Bone marrow (tissue), 2 donors: ENCODE measurements at places on chromosomes 7 and 10.

- no peak for DNase-seq
Observed at GRCh38 chr7:73828972-73829371, 1.8 kb upstream of the CLDN4 start.

- DNase-seq, result peak; percentile 32
Observed at GRCh38 chr10:12579954-12580858, 230.9 kb downstream of the CAMK1D start.

DNA sequence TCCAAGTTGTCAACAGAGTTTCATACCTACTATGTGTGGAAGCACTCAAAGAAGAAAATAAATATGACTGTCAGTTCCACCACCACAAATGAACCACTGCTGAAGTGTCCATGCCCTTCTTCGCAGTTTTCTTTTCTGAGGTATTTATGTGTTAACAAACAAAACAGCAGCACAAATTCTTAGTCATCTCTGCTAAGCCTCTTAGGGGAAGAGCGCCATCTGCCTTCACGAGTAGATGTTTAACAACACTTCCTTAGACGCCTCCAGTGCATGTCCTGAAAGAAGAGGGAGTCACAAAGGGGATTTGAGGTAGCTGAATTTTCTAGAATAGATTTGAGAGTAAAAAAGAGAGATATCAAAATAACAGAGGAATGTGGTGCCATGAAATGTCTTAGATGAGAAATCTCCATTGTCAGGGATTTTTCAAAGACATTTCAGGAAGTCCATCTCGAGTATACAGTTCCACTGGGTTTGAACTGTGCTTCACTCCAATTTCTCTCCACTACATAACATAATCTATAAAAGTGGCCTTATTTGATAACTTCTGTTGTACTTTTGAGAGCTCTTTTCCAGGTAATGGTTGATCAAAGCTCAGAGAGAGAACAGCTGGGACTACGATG is 775.3 kb upstream of the POM121L12 start:
- no peak for DNase-seq

DNA sequence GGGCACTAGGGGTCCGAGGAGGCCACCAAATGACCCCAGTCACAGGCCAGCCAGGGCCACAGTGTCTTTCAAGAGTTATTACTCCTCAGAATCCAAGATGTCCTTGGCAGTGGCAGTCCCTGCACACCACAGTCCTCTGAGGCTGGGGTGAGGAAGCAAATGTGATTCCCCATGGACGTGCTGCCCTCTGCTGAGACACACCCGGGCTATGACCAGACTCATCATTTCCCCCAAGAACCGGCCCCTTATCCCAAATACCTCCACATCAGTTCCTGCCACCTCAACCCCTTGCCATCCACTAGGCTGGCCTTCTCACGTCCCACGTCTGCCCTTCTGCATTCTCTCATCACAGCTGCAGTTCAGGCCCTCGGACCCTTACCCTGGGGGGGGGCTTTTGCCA is 5.0 kb downstream of the PRKAG2 start:
- no peak for DNase-seq

DNA sequence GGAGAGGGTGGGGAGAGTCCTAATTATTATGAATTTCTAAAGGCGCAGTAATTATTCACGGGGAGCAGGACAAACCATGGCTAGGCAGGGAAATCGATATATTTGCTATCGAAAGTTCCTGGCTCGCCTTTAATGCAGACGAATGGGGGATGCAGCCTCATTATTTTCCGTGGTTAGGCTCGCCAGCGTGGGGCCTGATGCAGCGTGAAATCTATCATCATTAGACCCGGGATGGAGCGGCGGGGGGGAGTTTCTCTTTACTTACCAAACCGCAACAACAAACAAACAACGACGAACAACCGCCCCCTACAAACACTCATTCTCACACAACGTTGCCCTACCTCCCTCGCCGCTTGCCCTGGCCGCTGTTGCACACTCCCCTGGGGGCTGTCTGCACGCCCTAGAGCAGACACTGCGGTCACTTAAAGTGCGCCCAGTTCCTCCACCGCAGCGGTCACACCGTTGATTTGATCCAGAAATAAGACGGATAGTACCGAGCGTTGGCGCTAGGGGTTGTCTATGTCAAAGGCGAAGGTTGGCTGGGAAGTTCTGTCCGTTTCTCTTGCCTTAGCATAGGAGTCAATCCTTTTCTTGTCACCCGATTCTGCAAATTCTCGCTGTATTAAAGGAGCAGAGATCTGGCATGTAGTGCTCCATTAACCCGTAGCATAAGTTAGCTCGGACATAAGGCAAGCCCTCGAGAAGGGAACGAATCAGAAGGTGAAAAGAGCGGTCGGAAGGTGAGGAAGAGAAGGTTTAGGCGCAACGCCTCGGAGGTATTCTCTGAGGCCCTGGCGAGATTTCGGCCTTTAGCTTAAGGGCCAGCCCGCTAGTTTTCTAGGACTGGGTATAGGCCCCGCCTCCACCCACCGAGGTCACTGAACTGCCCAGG is 10.4 kb downstream of the NXPH1 start:
- DNase-seq, result no peak

DNA sequence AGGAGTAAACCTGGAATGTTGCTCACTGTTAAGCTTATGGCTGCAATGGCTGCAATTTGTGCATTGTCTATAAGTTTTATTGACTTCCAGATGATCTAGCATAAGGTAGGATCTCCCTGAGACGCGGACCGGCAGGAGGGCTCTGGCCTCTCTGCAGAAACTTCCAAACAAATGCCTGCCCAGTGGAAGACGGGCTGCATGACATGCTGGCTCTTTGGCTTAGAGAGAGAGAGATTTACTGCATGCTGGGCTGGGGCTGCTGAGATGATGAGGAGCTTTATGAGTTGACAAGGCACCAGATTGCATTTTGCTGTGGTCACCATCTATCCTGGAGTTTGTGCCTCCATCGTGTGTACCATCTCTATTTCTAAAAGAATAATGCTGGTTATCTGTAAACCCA is 193.2 kb downstream of the GALNT17 start:
- no peak for DNase-seq

DNA sequence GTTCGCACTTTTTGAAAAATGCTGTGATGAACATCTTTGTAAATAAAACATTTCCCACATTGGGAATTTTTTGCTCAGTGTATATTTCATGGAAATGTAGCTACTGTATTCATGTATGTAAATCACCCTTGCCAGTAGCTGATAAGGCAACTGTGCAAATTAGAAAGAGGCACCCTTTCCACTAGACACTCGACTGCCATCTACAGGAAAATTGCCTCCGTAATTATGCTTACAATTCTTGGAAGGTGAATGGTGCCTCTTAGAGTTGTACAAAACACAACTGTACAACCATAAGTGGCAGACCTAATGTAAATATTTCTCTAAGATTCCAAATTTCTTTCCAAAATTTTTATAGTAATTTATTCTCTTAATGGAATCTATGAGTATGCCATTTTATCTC is 491.7 kb downstream of the CCSER2 start:
- no peak for DNase-seq

- DNase-seq, result no peak
Observed at GRCh38 chr10:60962946-60963345, 19.0 kb upstream of the RHOBTB1 start.

DNA sequence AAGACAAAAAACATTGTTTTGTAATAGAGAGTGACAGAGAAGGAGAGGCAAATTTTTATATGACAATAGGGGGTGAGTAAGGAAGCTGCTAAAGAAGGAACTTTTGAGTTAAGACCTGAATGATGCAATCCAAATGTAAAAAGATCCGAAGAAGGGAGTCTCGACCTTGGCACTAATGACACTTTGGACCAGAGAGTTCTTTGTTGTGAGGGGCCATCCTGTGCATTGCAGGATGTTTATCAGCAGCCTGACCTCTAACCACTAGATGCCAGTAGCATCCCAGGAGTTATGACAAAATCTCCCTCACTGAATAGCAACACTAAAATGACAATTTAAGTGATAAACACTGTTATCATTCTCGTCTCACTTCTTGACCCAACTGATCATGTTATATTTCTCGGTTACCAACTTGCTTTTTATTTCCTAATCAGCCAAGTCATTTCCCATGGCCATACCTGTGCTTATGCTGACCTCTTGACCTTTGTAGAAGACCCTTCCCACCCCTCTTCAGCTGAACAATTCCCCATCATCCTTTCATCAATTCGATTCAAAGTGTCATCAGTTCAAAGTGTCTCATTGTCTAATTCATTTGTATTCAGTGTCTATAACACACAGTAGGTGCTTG is 30.0 kb downstream of the DGKI start:
- no peak for DNase-seq

- no peak for DNase-seq
Observed at GRCh38 chr7:92813390-92814024, 22.9 kb downstream of the CDK6 start.

- no peak for DNase-seq
Observed at GRCh38 chr7:112129655-112130323, 76.4 kb downstream of the DOCK4 start.

DNA sequence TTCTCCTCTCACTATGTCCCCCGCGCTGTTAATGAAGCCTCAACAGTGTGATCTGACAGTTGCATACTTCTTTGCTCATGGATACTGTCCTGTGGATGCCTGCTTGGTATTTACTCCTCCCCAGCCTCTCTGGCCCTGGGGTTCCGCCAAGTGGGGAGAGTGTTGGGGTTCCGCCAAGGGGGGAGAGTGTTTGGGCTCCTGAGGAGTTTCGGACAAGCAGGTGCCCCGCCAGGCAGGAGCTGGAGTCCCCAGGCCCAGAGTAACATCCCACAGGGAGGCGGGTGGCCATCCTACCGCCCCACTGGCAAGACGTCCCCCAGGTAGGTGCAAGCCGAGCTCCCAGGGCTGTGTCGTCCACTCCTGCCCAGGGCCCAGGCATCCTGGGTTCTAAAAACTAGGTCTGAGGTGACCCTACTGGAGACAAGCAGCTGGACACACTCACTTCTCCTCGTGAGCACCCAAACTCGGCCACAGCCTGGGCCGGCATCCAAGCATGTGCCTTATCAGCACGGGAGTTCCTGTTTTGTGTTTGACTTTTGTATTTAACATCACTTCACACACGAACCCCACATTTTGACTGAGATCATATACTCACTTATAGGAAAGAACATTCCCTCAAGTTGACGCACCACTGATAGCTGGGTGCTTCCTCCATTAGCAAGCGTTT is 34.2 kb downstream of the CAMK2B start:
- DNase-seq, result no peak

DNA sequence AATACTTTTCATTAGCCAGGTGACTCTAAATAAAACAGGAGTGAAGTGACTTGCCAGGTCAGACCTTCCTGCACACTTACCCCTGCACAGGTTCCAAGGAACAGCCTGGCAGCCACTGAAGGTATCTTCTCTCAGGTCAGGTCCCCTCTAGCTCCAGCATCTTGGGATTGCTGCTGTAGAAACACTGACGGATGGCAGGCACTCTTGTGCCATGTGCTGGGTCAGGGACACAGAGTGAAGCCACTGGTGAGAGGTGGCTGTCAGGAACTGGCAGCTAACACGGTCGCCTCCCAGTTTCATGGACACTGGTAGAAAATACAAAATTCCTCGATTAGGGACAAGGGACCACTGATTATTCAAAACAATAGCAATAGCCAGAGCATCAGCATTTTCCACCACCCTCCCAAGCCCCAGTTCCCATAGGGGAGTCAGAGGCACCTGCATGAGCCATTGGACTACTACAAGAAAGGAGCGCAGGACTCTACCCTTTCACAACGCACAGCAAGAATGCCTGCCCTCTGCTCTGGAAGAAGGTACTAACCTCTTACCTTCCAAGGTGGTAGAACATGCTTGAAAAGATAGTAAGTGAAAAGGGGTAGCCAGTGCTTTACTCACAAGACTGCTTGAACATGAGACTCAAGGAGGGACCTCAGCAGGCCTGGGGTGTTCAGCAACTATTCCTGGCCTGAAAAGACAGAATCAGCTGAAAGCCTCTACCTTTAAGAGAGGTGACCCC is 5.1 kb upstream of the MYO1G start:
- no peak for DNase-seq

- DNase-seq, result no peak
Observed at GRCh38 chr7:45073786-45074527, 14.8 kb downstream of the NACAD start.

GRCh38 chr7:106273009-106273668 is 11.6 kb downstream of the NAMPT start:
- no peak for DNase-seq

- no peak for DNase-seq
Observed at GRCh38 chr10:71964098-71964742, at the start of gene CHST3. TSS of gene CHST3 (plus strand) at chr10:71964395. CDS start at chr10:72005843, 41,448 bp downstream.

- DNase-seq, result no peak
Observed at GRCh38 chr7:29957521-29958310, 31.9 kb downstream of the SCRN1 start.

DNA sequence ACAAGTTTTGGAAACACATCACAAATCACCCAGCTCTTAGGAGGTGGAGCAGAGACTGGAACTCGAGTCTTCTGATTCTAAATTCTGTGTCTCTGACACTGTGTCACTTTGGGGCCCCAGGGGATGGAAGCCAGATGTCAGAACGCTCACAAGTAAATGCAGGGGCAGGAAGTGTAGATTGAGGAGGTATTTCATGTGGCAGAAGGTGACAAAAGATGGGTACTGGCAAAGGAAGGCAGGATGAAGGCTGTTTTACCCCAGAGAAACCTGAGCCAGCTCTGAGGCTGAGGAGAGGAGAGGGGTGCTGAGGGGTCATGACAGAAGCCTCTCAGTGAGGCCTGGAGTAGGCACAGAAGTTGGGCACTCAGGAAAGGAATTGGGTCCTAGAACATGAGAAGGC is 6.0 kb upstream of the PURB start:
- DNase-seq, result no peak

- DNase-seq, result no peak
Observed at GRCh38 chr7:104943502-104944343, 70.3 kb upstream of the KMT2E start.

DNA sequence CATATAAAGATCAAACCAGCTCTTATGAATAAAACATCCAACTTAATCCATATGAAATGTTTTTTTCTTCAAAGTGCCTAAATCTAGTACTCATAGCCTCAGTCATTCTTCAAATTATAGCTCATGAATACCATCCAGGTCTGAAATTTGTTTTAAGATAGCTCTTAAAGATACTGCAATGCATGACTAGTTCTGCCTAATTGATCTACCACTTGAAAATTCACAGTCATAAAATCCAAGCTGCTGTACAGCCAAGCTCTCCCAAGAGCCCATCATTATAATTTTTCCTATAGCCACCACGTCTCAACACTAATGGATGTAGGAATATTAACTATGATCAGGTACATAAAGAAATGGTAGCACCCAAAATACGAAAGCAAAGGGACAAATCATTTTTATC is 87.9 kb upstream of the RNF148 start:
- DNase-seq, result no peak

- DNase-seq, result no peak
Observed at GRCh38 chr7:22433710-22434460, 66.1 kb downstream of the STEAP1B start.
